ENCODE measurements at places on chromosomes 11 and 22.

- no peak for DNase-seq
Measured at GRCh38 chr22:21573293-21573734, 5.8 kb downstream of the UBE2L3 start.

DNA sequence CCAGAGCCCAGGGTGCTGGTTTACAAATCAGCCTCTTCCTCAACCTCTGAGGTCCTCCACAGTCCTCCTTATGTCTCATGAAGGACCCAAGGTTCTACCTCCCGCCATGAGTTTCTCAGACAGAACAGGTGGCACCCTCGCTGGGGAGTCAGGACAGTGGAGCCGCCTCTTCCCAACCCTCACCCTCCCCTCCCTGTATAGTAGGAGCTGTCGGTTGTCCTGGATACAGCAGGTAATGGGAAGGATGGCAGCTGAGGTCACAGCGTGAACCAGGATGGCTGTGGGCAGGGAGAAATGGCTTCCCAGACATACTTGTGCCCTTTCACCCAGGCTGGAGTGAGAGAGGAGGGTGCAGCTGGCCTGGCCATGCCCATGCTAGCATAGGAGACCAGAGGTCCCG, 134.6 kb downstream of the CHST1 start:
- DNase-seq: no peak

GRCh38 chr11:78031629-78032028, 8.6 kb upstream of the KCTD14 start:
- no peak for DNase-seq

DNA sequence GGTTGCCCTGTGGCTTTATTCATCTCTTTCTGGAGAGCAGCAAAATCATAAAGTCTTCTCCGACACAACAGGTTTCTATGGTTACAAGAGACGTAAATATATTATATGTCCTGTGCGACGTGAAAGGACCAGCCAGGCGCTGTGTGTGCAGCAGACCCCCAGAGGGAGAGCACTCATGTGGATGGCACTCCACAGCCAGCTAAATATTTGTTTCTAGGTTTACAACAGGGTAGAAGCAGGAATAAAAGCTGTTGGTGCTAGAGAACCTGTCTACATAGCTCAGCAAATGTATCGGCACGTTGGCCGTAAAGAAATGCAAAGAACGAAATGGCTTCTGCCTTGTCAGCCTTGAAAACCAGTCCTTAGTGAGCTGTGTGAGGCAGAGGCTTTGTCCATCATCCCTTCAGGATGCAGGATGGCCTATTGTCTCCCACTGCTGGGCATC, 133.8 kb upstream of the PITPNB start:
- DNase-seq: no peak

DNA sequence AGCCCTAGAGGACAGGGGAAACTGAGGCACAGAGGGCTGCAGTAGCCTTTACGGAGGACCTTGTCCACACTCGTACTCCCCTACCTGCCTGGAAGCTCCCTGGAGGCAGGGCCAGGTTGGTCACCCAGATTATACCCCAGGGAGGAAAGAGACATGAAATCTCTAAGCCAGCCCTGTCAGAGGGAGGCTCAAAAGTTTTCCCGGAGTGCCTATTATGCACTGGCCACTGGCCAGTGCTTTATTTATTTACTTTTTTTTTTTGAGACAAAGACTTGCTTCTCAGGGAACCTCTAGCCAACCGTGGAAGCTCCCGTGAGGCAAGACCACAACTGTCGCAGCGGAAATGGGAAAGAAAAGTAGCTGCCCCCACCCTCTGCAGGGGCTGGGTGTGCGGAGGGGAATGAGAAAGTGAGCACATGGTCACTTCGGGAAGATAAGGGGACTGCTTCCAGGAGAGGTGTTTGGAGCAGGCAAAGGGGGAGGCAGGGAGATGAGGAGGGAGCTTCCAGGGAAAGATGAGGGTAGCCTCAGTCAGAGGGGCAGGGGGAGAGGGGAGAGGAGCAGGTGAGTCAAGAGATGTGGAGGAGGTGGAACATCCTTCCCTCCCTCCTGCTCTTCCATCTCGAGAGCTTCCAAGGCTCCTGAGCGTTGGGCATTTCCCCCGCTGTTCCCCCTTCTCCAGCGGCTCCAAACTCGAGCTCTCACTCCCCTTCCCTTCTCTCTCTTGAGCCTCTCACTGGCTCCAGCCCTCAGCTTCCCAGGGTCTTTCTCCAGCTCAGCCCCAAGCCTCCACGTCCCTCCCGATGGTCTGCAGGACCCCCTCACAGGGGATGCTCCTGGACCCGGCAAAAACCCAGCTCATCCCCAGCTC, 4.3 kb downstream of the IL2RB start:
- DNase-seq: no peak

- no peak for DNase-seq
Measured at GRCh38 chr11:279966-280705, 1.9 kb downstream of the NLRP6 start.

DNA sequence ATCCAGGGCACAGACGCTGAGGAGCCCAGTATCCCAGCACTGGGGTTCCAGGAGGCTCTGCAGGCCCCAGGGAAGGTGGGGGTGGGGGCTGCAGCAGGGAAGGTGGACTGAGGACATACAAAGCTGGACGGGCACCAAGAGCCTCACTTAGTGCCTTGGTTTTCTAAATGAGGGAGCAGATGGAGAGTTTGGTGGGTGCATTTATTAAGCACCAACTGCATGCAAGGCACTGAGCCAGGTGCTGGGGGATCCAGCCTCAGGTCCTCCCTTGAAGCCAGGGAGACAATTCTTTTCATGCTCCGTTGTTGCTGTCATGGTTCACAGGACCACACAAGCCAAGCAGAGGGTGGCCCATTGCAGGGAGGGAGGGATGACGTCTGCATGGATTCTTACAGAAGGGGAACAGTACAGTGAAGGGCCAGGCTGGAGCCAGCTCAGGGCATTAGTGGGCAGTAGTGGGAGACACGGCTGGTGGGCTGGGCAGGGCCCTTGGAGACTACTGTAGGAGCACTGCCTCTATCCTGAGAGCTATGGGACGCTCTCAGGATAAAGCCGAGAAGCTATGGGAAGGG, 65.0 kb downstream of the MACROD1 start:
- no peak for DNase-seq

- no peak for DNase-seq
Measured at GRCh38 chr22:35140879-35141745, 75.2 kb downstream of the ISX start.

- DNase-seq: no peak
Measured at GRCh38 chr11:17640493-17641164, 78.7 kb upstream of the MYOD1 start.

DNA sequence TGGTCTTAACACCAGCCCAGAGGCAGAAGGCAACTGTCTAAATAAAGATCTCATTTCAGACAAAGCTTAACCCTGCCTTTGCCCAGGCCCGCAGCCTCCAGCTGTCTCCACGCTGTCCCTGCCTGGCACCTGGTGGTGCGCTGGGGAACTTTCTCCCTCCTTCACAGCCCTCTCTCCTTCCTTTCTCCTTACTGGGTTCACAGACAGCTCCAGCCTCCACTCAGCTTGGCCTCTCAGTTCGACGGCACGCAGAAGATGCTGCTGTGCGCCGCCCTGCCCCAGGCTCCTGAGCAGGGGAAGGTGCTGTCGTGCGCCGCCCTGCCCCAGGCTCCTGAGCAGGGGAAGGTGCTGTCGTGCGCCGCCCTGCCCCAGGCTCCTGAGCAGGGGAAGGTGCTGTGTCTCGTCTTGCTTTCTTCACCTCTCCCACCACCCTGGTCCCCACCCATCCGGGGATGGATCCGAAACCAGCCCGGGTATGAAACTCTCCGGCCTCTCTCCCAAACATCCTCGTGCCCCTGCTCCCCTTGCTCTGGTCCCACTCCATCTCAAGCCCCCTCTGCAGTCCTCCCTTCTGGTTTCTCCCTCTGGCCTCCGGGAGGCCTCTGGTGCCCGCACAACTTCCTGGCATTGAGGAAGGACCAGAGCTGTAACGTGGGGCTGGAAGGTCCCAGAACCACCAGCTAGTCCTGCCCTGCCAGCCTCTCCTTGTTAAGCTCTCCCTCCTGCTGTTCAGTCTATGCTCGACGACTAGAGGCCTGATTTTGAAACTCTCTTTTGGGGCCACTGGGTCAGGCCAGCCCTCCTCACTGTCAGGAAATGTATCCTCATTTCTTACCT, 22.9 kb upstream of the JAM3 start:
- DNase-seq: no peak

DNA sequence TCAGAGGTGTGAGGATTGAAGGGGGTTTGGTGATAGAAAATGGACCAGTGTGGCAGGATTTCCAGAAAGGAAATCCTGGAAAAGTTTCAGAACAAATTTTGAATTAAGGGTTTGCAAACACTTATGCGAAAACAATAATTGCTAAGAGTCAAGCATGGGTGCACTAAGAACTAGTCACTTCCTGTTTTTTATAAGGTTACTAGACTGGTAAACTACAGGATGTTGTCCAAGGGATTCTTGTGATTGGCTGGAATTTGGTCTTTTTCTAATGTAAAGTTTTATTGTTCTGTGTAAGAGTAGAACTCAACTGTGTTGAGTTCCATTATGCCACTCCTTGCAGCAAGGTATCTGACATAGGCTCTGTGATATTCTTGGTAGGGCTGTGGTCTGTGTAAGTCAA, 54.1 kb downstream of the LIF start:
- DNase-seq: no peak

- no peak for DNase-seq
Measured at GRCh38 chr22:37803195-37803638, 4.5 kb upstream of the GCAT start.

GRCh38 chr11:12818333-12819015, 144.3 kb downstream of the TEAD1 start:
- DNase-seq: no peak

DNA sequence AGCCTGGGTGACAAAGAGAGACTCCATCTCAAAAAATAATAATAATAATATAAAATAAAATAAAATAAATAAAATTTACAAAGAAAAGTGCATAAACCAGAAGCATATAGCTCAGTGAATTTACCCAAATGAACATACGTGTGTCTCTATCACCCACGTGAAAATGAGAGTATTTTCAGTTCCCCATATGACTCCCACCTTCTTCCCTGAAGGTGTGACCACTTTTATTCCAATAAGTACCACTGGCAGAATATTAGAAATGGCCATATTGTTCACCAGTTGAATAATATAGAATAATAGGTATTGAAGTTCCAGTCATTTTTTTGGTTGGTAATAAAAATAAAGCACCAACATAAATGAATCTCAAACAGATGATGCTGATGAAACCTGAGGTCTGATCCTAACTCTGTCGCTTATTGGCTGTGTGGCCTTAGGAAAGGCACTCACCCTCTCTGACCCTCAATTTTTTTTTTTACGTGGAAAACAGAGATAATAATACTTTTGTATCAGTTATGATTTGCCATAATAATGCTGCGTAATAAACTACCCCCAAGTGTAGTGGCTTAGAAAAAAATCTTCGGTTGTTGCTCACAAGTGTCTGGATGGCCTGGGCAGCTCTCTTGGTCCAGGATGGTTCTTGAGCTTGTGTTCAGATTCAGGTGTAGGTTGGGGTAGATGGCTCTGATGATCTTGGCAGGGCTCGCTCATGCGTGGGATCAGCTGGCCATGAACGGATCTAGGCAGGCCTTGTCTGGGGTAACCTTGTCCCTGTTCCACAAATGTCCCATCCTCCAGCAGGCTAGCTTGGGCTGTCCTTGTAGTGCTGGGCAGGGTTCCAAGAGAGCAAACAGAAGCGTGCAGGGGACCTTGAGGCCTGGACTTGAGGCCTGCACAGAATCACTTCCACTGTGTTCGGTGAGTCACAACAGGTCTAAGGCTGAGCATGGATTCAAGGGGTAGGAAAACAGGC, 88.1 kb downstream of the MYO18B start:
- no peak for DNase-seq

- DNase-seq: no peak
Measured at GRCh38 chr11:77325159-77325558, 23.7 kb upstream of the GDPD4 start.

GRCh38 chr11:67372993-67373647, at the start of gene CLCF1:
Gene CLCF1 (minus strand): TSS chr11:67373598. CDS start chr11:67373539, 59 bp downstream.
- DNase-seq: no peak

DNA sequence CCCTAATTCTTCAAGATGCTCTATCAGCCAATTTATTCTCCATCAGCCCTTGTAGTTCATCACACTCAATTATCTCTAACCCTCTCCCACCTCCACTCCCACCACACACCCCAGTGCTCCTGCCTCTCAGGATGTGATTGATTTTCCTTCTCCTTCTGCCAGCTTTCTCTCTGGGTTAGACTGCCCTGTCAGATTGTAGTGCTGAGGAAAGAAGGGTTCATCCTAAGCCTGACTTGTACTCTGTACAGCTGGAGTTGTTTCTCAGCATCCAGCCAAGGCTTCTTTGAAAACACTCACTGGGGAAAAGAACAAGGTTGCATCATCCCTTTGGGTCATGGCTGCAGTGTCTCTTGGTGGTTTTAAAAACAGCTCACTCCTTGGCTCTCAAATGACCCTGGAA, 61.2 kb downstream of the CECR2 start:
- no peak for DNase-seq

- DNase-seq: no peak
Measured at GRCh38 chr11:10942620-10943019, 84.8 kb upstream of the ZBED5 start.

DNA sequence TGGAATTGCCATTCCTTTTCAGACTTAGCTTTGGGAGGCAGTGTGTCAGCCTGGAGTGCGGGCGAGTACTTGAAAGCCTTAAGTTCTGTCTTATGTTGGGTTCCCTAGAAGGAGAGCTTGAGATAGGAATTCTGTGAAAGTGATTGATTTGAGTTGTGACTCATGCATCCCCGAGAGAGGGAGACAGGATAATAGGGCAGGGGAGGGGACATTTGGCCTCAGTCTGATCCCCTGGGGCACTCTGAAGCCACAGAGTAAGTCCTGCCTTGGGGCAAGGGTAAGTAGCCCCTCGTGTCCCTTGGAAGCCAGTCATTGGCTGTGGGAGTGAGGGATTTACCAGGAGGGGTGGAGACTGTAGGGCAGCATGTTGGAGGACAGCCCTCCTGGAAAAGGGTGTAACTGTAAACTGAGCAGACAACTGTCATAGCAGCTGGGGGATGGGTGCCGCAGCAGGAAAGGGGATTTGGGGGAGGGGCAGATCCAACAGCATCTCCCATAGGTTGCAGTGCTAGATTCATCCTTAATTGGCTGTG, 44.0 kb downstream of the KIAA1671 start:
- no peak for DNase-seq

GRCh38 chr11:8047382-8047781, 33.6 kb upstream of the TUB start:
- no peak for DNase-seq

DNA sequence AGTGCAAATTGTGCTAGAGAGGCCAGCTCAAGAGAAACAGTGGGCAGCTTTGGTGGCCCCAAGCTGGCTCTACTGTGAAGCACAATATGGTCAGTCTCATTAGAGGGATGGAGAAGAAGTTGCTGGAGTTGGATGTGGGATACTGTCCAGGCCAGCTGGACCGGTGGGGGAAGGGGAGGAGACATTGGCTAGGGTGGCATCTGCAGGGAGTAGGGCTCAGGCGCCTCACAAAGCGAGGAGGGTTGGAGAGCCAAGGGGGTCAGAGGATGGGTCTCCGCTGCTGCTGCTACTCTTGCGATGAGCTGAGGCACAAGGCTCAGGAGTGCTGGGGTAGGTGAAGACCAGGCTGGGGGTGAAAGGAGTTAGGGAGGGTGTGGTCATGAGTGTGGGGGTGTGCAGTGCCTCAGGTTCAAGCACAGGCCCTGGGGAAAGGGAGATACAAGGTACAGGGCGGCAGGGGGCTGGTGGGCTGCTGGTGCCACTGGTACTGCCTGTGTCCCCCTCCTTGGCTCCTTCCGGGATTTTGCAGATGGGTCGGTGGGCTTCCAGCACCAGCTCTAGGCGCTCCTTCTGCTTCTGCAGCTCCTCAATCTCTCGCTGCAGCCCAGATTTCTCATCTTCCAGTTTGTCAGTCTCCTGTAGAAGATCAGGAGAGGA, 2.3 kb downstream of the CCDC85B start:
- no peak for DNase-seq

- peak; percentile 23 for DNase-seq
Measured at GRCh38 chr11:72781313-72782080, 12.3 kb downstream of the STARD10 start.

GRCh38 chr11:46850829-46851380, 4.8 kb upstream of the CKAP5 start:
- DNase-seq: no peak

All from stimulated activated CD8-positive, alpha-beta memory T cell treated with anti-CD3 and anti-CD28 coated beads, Interleukin-15, amount 100 ng/mL, for 24 hours (primary cell).